ENCODE measurements at places on chromosomes 13 and 19.

GRCh38 chr13:33045851-33046592 lies 29.8 kb downstream of the KL start:
- no peak for DNase-seq

DNA sequence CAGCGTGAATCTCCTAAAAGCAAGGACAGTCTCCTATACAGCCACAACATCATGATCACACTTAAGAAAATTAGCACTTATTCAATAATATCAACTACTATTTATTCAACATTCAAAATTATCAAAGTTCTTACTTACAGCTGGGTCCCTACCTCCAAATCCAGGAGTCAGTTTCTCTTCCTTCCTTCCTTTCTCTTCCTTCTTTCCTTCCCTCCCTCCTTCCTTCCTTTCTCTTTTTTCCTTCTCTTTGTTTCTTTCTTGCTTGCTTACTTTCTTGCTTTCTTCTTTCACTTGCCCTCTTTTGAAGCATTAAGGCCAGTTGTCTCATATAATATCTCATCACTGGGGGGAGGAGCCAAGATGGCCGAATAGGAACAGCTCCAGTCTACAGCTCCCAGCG lies 107.6 kb downstream of the DCT start:
- DNase-seq, result no peak

GRCh38 chr13:33441015-33441414 lies 155.5 kb upstream of the STARD13 start:
- no peak for DNase-seq

DNA sequence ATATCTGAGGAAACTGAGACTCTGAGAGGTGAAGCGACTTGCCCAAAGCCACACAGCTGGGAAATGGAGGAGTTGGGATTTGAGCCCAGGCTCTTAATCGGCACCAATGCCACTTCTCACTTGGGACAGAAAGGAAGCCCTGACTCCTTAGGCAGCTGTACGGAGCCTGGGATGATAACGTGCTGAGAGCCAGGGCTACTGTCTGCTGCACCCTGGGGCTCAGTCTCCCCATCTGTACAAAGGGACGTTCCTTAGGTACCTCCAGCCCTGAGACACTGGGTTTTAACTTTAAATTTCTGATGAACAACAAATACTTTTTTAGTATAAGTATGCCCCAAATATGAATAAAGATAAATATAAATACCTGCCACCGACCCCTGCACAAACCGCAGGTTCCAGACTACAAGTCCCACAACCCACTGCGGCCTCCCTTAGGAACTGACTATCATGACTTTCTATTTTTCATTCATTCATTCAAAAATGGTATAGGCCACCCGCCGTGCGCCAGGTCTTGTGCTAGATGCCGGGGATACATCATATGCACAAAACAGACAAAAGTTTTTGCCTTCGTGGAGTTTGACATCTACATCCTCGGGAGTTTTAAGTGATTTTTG lies 776 bp upstream of the NCLN start:
- DNase-seq, result peak; percentile 33

GRCh38 chr13:43026262-43026661 lies 2.9 kb downstream of the DNAJC15 start:
- DNase-seq, result no peak

- no peak for DNase-seq
Observed at GRCh38 chr13:102587916-102588315, 8.9 kb upstream of the TPP2 start.

DNA sequence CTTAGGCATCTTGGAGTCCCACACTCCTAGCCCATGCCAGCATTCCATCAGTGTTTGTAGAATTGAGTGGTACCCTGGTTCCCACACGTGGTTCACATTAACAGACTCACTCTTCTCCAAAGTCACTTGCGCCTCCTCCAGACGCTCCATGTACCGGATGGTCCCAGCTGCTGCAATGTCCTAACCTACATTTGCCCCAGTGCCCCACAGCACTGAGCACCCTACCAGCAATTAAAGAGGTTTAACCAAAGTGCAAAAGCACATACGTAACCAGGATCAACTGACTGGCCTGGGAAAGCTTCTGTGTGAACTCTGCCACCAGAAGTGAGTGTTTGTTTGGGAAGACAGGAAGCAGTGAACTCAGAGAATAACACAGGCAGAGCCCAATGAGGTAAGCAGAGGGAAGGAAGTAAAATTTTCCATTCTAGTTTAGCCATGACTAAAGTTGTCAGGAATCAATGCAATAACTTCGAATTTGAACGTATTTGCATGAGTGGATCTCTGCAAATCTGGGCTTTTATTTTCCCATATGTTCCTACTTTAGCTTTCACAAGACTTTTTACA lies 7.3 kb upstream of the MEDAG start:
- no peak for DNase-seq

GRCh38 chr13:91563799-91564198 lies 165.4 kb downstream of the GPC5 start:
- no peak for DNase-seq

DNA sequence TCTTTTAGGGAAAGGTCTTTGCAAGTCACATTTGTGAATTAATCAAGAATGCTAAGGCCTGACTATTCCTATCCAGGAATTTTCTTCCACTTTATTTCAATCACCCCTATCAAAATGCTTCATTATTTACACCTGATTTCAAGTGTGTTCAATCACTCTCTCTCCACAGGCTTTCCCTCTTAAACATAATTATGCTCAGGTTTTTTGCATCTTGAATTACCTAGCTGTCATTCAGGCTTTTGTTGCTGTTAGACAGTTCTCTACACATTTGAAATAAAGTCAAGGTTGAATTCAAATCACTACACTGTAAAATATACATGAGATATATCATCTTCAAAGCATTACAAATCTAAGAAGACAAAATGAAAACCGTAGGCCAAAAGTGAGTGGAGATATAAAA lies 941.3 kb upstream of the SLITRK1 start:
- DNase-seq, result no peak

- no peak for DNase-seq
Observed at GRCh38 chr13:109945206-109945960, 159.0 kb upstream of the IRS2 start.

DNA sequence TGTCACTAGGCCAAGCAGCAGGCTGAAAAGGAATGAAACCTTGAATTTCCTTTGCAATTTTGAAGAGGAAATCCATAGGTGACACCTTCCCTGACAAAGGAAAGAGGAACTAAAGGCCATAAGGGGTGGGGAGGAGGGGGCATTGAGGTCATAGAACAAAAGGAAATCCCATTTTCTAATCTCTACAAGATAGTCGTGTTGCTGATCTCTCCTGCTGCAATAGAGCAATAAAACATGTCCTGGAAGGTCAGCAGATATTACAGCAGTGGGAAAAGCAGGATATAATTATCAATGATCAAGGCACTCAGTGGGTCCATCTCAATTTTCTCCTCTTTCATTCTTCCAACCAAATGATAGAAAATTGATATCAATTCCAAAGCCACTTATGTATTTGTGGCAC lies 20.3 kb upstream of the RAP2A start:
- no peak for DNase-seq

- DNase-seq, result no peak
Observed at GRCh38 chr13:94967183-94968039, 255.1 kb upstream of the SOX21 start.

GRCh38 chr13:88701551-88701950 lies 1030.4 kb downstream of the SLITRK5 start:
- no peak for DNase-seq

Measured in stimulated activated CD8-positive, alpha-beta memory T cell treated with anti-CD3 and anti-CD28 coated beads, Interleukin-7, amount 100 ng/mL, for 24 hours (primary cell).